ENCODE measurements at places on chromosomes 7 and 10. TPM values are rescaled to one million over a fixed set of nuclear protein-coding genes. Genes with fewer than 3 reads are reported as not detected.

DNA sequence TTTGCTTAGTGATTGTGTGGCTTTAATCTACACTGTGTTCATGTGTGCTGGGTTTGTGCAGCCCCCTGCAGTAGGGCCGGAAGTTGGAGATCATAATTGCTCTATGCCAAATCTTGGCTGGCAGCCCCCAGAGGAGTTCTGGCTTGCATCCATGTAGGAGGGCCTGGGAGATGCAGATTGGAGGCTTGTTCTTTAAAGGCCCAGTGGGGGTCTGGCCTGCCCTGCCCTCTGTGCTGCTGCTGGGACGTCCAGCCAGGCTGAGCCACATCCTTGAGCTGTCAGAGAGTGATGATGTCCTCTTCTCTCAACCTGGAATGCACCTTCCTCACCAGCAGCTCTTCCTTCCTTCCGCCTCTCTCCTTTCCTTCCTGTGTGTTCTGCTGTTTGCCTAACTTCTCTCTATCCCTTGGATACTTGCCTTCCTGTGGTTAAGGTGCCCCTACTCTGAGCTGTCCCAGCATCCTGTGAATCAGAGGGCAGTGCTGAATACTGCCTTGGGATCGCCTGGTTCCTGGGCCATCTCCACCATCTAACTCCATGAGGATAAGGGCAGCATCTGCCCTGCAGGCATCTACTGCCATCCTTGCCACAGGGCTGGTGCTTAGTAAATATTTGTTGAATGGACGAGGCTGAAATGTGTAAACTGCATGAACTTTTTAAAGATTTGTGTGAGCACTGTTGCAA lies 30.2 kb downstream of the DOCK1 start:
- no peak for DNase-seq

DNA sequence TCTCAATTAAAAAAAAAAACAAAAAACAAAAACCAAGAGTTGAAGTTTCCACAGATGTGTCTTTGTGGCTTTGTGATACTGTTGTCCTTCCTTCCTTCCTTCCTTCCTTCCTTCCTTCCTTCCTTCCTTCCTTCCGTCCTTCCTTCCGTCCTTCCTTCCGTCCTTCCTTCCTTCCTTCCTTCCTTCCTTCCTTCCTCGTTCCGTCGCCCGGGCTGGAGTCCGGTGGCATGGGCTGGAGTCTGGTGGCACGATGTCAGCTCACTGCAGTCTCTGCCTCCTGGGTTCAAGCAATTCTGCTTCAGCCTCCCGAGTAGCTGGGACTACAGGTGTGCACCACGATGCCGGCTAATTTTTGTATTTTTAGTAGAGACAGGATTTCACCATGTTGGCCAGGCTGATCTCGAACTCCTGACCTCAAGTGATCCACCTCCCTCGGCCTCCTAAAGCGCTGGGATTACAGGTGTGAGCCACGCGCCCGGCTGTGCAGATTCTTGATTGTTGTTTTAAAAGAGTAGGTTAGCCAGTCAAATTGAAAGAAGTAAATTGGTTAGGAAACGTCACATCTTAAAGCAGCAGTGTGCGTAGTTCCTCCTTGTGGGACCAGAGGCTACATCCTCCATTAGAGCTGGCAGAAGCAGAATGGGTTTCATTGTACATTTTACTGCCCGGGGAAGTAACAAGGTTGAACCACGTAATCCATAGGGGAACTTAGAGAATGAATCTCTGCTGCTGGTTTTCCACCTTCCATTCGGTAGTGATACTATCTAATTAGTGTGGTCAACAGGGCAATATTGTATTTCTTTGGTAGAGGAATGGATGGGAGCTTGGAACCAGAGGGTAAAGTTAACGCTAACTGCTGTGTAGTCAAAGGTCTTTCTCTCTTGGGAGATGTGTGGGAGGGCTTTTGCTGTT lies 20.6 kb downstream of the DNAJB6 start:
- no peak for DNase-seq

- no peak for DNase-seq
Observed at GRCh38 chr10:30820261-30820991, 190.9 kb upstream of the LYZL2 start.

DNA sequence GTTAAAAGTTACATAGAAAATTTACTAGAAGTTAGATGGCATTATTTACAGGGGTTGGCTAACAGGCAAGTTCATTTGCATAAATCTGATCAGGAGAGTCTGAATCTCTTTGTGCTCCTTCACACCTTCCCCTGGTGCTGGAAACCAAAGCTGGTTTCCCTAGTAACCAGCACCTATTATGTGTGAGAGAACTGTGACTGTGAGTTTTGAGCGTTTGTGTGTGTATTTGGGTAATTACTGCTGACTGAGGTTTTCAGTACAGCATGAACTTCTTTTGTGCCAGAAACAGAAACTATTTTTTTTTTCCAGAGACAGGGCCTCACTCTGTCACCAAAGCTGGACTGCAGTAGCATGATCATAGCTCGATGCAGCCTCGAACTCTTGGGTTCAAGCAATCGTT lies 10.3 kb upstream of the IFIT1B start:
- no peak for DNase-seq

DNA sequence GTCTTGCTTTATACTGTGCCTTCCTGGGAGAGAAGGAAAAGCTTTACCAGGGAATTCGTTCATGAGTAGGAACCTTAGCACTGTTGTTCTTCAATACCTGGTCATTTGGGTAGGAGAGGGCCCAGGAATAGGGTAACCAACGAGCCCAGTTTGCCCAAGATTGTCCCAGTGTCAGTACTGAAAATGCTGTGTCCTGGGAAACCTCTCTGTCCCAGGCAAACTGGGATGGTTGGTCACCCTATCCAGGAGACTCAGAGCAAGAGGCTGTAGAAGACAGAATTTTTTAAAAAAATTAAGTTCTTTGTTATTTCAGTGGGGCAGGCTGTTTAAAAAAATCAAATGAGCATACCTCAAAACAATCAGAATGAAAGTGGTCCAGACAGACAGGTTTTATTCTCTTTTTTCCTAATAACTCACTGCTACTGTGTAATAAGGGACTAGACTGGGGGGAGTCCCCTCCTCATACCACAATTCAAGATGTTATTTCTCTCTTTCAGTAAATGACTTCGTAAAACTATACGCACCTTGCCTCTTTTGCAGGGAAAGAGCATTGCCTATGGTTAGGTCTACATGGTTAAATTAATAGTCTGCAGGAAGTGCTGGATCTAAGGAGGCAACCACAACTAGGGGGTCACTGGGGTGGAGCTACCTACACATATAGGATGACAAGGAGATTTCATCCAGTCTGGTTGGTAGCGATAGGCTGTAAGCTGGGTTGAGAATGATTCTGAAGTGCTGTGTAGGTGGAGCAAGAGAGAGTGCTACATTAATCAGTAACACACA lies 41.1 kb upstream of the FAM133B start:
- no peak for DNase-seq

GRCh38 chr7:136389933-136390332 lies 412.8 kb upstream of the MTPN start:
- DNase-seq, result no peak

GRCh38 chr10:17452060-17452841 lies 2.1 kb downstream of the ST8SIA6 start:
- DNase-seq, result no peak

DNA sequence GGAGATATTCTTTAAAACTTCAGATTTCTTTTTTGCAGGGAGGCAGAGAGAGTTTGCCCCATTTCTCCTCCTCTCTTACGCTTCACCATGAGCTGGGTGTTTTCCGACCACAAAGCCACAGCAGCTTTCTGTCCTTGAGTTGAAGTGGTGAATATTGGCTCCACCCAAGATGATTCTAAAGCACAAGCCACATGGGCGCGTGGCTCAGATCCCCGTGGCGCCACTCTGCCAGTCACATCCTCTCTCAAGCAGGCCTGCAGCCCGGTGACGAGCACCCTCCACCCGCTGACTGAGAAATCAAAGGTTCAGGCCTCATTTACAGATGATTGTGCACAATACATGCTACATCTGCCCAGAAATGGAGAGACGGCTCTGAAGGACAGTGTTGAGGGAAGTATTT lies 27.6 kb upstream of the RNF32 start:
- no peak for DNase-seq

DNA sequence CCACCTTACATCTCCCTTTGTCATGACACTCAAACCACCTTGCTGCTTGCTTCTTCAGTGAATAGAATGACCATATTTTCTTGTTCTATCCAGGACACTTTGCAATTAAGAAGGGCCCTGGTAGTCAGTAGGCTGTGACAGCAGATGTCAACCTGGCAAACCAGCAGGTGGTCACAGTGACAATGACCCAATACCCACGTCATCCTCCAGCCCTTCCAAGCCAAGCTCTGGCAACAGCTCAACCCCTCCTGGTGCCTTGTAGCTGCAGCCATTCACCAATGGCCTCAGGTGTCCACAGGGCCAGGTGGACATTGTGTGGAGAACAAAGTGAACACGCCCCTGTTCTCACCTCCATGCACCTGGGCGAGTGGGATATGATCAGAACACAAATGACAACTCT lies 87.6 kb upstream of the MACROH2A2 start:
- DNase-seq, result peak; percentile 48

- DNase-seq, result no peak
Observed at GRCh38 chr7:138449580-138449979, 10.5 kb upstream of the TRIM24 start.

GRCh38 chr7:24406053-24406788 lies 122.2 kb downstream of the NPY start:
- no peak for DNase-seq

- no peak for DNase-seq
Observed at GRCh38 chr10:108454224-108454623, 1289.7 kb upstream of the SORCS1 start.

GRCh38 chr10:90642136-90642535 lies 215.7 kb downstream of the HTR7 start:
- DNase-seq, result no peak

- DNase-seq, result no peak
Observed at GRCh38 chr7:116551692-116552091, 26.9 kb downstream of the CAV1 start.

- DNase-seq, result no peak
Observed at GRCh38 chr7:100642534-100642907, 1.2 kb upstream of the TFR2 start.

DNA sequence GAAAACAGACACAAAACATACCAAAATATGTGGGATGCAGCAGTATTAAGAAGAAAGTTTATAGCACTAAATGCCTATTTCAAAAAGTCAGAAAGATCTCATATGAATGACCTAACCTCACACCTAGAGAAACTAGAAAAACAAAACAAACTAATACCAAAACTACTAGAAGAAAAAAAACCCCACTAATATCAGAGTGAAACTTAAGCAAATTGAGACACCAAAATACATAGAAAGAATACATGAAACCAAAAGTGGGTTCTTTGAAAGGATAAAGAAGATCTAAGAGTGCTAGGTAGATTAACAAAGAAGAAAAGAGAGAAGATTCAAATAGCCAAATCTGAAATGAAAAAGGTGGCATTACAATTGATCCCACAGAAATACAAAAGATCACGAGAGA lies 494.1 kb downstream of the SH2D4B start:
- no peak for DNase-seq

DNA sequence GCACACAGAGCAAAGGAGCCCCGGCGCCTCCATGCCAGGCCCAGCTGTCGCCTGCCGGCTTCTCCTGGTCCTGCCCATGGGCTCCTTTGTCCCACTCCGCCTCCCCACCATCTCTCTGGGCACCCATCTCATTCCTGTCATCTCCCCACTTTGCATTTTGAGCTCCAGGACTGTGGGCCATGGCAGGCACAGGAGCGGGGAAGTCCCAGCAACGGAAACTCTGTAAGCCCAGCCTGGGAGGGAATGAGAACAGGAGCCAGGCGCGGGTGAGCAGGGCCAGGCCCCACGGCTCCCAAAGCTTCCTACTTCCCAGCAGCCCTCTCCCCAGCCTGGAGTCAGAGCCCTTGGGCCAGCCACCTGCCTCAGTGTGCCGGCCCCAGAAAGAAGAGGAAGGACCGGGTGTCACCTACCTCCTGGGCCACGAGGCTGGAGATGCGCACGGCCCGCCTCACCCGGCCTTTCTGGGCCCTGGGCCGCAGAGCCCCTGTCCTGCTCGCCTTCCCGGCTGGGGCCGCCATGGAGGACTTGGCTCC lies 23.1 kb downstream of the KCNH2 start:
- no peak for DNase-seq

GRCh38 chr10:14604181-14605142 lies 170.2 kb downstream of the FAM107B start:
- DNase-seq, result peak; percentile 73

GRCh38 chr10:110174201-110174600 lies 33.2 kb upstream of the MXI1 start:
- no peak for DNase-seq

- no peak for DNase-seq
Observed at GRCh38 chr7:49229246-49229645, 304.9 kb downstream of the CDC14C start.

DNA sequence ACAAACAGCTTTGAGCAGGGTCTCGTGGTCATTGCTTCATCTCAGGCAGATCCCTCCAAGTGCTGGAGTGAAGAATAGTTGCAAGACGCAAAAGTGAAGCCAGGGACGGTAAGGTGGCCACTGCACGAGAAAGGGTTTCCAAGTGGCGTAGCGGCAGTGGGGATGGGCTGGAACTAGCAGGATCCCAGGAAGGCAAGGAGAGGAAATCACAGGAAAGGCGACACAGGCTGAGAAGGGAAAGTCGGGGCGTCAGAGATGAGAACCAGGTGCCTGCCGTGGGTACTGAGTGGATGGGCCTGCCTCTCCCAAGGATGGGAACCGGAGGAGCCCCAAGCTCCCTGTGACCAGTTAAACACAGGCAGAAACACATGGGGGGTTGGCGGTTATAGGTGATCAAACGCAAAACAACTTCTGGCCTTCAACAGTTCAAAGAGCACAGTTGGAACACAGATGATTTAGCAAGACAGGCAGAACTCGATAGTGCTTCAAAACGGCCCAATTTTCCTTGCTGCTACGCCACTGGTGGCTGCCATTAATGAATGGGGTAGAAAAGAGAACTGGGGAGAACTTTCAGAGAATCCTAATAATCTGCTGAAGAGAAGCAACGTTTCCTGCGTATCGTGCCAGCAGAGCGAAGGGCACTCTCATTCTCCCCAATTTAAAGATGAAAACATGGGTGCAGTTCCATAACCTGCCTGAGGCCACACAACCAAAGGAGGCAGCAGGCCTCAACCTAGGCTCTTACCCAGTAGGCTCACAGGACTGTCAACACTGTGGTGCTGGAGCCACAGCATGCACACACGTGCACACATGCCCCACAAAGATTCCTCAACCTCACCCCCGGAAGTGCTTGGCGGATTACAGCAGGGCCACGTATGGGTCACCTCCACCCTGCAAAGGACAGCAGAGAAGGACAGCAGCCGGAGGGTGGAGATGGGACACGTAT lies 61.9 kb downstream of the MAD1L1 start:
- peak; percentile 32 for DNase-seq

The ARHGAP19 gene
- total RNA-seq, result 5.0 TPM

The MINDY4 gene
- total RNA-seq, result 5.4 TPM

The MACC1 gene
- not detected for total RNA-seq

The TMEM184A gene
- not detected for total RNA-seq

The TMEM106B gene
- 76.6 TPM for total RNA-seq

The CPN1 gene
- total RNA-seq, result not detected

The FAM24B gene
- total RNA-seq, result 1.7 TPM

The KAT6B gene
- 42.7 TPM for total RNA-seq

The NPVF gene
- not detected for total RNA-seq

The NKX1-2 gene
- not detected for total RNA-seq

The OR2A12 gene
- not detected for total RNA-seq

Data from right atrium auricular region (tissue), 2 donors.